CD4-positive, alpha-beta T cell treated with Interleukin-1 beta for 1 hour (primary cell): ENCODE measurements at places on chromosomes 16 and 17.

DNA sequence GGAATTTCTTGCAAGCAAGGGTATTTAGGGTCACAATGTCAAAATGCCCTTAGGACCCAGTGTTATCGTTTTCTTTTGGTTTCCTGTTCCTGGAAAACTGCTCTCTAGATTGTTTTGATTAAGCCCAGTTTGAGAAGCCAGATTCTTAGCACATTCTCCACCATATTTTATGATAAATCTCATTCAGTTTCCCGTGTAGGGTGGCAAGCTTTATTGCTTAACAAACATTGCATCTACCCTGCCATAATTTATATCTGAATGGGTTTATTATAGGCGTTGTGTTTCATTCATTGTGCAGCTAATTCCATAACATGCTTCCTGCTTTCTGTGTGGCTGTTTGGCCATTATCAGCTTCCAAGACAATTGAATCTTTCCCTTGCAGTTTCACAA, 389.1 kb upstream of the DYNLRB2 start:
- DNase-seq = no peak

DNA sequence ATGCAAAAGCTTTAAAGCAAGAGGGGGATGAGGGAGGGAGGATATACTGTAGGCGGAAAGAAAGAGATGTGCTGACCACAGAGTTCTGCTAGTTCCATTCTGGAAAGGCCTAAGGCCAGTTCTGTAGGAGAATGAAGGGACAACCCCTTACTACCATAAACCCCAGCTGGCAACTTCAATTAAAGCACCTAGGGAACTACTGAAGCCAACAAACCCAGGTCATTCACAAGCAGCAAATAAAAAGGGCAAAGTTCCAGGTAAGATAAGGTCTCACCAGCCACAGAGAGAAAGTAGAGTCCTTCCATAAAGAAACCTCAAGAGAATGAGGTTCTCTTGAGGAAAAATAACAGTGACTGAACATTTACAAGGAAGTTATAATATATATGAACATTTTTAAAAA, 12.8 kb downstream of the TERF2 start:
- DNase-seq = no peak

- no peak for DNase-seq
Observed at GRCh38 chr17:72872396-72872795, 220.1 kb downstream of the SLC39A11 start.

- no peak for DNase-seq
Observed at GRCh38 chr17:57481910-57482391, 225.6 kb downstream of the MSI2 start.

GRCh38 chr17:2084766-2085647, 30.1 kb downstream of the HIC1 start:
- DNase-seq = no peak

DNA sequence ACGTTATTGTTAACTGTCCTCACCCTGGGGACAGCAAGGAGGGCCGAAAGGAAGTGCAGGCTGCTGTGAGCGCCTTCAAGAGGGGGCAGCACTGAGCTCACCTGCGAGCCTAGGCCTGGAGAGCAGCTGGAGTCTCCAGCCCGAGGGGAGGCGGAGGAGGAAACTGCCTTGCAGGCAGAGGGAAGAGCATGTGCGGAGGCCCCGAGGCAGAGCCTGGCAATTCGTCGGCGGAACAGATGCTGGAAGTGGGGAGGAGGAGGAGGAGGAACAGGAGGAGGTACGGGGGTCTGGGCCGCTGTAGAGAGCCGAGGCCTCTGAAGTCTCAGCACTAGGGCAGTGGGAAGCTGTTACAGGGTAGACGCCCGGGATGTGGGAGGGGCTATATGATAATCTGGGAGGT, 49.6 kb upstream of the PLCG2 start:
- DNase-seq = no peak

DNA sequence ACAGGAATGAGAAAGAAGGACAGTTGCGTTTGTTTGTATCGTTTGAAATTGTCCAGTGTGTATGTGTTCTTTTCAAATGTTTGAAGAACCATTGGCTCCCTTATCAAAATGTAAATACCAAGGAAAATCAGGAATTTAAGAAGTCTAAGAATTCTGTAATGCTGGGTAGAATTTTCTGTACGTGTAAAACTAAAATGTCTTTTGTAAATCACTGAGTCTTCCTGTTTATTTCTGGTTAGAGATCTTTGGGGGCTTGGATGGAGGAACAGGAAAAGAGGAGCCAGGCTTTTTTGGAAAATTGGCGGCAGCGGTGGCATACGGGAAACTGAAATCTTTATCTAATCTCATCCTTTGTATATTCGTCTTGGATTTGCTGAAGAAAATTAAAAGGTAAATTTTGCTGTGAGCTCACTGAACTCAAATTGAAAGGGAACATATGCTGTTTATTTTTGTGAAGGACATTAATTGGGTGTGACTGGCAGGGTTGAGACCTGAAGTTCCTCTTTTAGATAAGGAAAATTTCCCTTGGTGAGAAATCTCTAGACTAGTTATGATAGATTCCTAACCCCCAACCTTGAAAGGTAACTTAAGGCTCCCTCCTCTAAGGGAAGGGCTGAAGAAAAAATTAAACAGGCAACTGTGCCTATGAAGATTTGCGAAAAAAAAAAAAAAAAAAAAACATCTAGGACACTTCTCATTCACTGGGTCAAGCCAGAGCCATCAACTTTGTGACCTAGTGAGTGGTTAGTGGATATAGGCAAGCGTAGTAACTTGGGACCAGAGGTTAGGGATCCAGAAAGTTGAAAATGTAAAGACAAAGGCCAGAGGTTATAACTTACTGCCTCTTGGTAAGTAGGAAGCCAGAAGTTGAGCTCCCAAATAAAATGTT, 10.8 kb downstream of the TAT start:
- DNase-seq = peak; percentile 6

DNA sequence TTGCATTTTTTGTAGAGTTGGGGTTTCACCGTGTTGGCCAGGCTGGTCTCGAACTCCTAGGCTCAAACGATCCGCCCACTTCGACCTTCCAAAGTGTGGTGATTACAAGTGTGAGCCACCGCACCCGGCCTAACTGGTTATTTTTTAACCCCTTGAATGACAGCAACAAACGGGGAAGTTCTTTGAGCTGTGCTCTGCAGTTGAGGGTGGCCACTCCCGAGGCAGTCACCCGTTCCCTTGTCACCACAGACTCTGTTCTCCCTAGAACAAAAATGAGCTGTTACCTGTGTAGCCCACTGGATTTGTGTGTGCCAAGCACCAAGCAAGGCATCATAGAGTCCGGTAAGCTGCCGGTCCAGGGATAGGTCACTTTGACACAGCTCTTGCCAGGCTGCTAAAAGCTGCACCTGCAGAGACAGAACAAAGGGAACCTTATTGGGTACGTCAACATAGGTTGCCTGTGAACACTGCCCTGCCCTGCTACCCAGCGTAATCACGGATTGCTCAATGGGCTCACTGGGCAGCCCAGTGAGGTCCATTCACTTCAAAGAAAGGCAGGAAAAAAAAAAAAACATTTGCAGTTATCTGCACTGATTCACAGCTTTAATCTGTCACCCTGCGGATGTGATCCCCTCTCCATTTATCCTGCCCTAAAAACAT, 19.6 kb downstream of the COG7 start:
- no peak for DNase-seq

- DNase-seq = no peak
Observed at GRCh38 chr17:73637866-73638265, 6.4 kb downstream of the SDK2 start.

- no peak for DNase-seq
Observed at GRCh38 chr17:49132699-49133364, at the start of gene B4GALNT2. Gene B4GALNT2, plus strand, starts transcription at chr17:49132769. Its CDS starts 24 bp downstream, at chr17:49132793.

GRCh38 chr16:50735629-50736122, 6.2 kb upstream of the CYLD start:
- no peak for DNase-seq

- DNase-seq = no peak
Observed at GRCh38 chr16:1877804-1878203, 5.8 kb upstream of the MEIOB start.

DNA sequence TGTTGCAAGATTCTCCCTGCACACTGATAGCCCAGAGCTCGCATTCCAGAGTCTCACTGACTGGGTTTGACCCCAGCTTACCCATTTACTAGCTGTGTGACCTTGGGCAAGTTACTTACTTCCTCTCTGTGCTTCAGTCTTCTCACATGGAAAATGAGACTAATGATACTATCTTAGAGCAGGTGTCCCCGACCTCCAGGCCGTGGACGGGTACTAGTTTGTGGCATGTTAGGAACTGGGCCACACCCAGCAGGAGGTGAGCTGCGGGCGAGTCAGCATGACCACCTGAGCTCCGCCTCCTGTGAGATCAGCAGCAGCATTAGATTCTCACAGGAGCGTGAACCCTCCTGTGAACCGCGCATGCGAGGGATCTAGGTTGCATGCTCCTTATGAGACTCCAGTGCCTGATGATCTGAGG, 15.8 kb downstream of the ANKFY1 start:
- no peak for DNase-seq

- DNase-seq = peak; percentile 72
Observed at GRCh38 chr17:42337442-42337841, 49.1 kb downstream of the STAT5A start.

DNA sequence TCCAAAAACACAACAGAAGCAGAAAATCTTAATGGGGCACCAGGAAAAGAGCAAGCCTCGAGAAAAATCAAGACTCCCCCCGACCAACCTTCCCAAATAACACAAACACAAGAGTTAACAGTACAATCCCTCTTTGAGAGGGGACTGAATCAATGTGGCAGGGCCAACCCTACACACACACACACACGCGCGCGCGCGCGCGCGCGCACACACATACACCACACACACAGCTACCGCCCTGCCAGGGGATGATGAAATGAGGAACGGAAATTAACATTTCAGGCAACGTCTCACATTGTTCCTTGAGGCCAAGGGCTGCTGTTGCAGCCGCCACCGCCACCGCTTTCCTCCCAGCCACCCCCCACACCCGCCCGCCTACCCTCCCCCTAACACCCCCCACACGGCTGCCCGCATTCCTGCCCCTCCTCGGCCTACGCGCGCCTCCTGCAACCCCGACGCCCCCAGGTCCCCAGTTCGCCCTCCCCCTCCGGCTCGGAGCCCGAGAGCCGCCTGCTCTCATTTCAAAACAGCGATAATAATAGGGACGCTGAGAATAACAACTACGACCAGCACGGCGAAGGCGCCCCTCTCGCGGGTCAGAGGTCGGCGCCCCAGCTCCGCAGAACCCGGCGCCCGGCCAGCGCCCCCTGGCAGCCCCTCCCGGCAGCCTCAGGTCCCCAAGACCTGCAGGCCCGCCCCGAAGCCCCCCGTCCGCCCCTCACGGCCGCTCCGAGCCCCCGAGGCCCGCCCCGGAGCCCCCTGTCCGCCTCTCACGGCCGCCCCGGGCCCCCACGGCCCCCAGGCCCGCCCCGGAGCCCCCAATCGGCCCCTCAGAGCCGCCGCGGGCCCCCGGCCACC, 1.1 kb downstream of the ANKRD11 start:
- DNase-seq = peak; percentile 92

GRCh38 chr16:11977376-11978041, 975 bp downstream of the SNX29 start:
- no peak for DNase-seq

DNA sequence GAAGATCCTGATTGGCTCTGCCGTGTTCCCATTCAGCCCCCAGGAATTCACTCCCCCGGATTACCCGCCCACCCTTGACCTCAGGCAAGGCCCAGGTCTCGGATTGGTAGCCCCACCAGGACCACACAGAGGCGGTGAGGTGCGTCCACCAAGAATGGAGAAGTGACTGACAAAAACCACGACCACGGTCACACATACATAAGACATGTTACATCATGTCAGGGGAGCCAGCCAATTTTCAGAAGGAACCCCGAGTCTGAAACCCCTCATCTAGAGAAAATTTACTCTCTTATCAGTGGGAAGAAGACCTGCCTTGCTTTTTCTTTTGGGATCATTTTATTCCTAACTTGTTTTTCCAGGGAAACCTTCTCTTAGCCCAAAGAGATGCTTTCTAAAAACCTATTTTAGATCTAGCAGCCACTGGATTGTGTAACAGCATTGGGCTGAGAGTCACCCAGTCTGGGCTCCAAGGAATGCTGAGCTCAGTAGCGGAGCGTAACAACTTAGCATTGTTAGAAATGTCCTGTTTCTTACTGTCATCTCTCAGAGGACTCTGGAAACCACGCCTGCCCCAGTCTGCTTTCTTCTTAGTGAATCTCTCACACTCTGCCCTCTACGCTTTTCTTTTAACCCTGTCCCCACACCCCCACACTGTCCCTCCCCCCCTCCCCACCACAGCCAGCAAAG, 164.1 kb downstream of the CMIP start:
- DNase-seq = no peak

DNA sequence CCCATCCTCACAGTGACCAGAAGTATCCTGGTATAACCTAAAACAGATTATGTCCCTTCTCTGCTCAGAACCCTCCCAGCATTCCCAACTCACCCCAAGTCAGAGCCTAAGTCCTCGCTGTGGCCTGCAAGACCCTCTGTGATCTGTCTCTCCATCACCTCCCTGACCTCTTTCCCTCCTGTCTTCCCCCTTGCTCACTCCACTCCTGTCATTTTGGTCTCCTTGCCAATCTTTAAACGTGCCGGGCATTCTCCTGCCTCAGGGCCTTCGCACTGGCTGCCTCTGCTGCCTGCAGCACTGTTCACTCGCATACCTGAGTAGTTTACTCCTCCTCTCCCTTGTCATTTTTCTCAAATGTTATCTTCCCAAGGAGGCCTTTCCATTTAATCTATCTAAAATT, 97.7 kb downstream of the GSG1L start:
- DNase-seq = no peak

GRCh38 chr16:17858061-17858460, 387.3 kb upstream of the XYLT1 start:
- DNase-seq = no peak

- no peak for DNase-seq
Observed at GRCh38 chr16:75415169-75415905, 18.0 kb downstream of the CFDP1 start.

DNA sequence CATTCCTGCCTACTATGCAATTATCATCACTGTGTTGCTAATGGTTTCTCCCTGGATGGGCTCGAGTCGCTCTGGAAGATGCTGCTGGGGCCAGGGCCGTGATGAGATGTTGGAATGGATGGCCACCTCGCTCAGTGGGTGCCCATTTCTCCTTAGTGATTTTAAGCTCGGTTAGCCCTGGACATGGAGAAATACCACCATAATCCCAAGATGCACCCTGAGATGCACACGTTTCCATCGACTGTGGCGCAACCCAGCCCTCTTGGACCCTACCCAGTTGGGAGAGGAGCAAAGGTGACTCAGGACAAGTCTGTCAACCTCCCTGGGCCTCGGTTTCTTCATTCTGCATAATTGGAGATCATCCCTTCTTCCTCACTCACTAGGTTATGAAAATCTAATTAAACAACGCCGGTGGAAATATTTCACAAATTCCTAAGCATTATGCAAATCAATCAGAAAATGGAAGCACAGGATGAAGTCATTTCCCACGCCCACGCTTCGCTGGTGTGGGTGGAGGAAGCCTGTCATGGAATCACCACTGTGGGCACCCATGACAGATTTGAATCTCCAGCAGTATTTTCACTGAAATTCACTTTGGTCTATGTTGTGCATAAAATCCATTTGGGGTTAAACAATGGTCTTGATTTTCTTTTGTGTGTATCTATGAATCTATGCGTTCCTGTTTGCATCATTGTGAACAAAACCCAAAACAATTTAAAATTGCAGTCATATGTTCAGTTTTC, 195.2 kb downstream of the AXIN2 start:
- DNase-seq = no peak

GRCh38 chr17:69607162-69607834, 192.8 kb downstream of the MAP2K6 start:
- DNase-seq = peak; percentile 10
